OCI-M1 (cell line): ENCODE measurements at places on chromosomes 2 and 18.
A peak's percentile ranks its signal among the peaks of the same experiment; 100 is the strongest.

- DNase-seq = no peak
These were observed 145.4 kb upstream of the SATB2 start for GRCh38 chr2:199602896-199603717.

DNA sequence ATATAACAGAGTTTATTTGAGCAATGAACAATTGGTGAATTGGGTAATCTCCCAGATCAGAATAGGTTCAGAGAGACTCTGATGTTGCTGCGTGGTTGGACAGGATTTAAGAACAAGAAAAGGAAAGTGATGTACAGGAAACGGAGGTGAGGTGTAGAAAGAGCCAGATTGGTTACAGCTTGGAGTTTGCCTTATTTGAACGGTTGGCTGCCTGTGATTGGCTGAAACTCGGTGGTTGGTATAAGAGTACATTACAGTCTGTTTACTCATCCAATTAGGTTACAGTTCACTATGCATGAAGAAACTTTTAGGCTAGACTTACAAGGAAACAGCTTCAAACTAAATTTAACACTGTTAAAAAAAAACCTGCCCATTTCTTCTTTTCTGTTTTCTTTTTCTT lies 68.0 kb upstream of the CABLES1 start:
- DNase-seq = no peak

GRCh38 chr2:221097568-221097915 lies 474.6 kb downstream of the EPHA4 start:
- DNase-seq = no peak

DNA sequence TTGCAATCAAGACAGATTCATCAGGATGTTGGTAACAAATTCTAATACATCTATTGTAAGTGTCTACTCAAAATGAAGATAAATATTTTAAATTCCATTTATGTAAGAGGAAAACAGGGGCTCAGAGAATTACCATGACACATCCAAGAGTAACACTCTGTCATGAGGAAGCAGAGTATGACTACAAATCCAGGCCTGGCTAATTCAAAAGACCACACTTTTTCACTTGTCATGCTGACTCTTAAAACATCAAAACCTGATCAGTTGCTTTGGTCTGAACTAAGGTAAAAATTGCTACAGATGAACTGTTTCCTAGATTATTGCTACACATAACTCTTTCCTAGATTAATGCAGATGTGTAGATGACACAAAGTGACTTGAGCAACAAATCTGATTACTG lies 880.6 kb downstream of the TSN start:
- DNase-seq = no peak

DNA sequence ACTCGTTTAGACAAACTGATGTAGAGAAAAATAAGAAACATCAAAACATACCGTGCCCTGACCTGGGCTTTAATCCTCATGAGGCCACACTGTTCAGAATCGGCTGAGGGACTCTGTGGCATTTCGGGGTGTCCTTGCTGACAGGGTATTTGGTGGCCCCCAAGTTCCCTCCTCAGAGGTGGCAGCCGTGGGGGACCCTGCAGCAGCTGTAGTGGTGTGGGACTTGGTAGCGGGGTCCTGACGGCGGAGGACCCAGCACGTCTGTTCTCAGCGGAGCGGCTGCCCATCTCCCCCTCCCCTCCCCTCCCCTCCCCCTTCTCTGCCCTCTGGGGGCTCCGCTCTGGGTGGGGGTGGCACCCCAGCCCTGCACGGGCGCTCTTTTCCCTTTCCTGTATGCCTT lies 18.4 kb downstream of the KCNG2 start:
- no peak for DNase-seq

- DNase-seq = peak; percentile 83
These were observed 35.0 kb upstream of the PSMD14 start for GRCh38 chr2:161273038-161273760.

GRCh38 chr2:9655441-9656269 lies 24.9 kb upstream of the YWHAQ start:
- no peak for DNase-seq

DNA sequence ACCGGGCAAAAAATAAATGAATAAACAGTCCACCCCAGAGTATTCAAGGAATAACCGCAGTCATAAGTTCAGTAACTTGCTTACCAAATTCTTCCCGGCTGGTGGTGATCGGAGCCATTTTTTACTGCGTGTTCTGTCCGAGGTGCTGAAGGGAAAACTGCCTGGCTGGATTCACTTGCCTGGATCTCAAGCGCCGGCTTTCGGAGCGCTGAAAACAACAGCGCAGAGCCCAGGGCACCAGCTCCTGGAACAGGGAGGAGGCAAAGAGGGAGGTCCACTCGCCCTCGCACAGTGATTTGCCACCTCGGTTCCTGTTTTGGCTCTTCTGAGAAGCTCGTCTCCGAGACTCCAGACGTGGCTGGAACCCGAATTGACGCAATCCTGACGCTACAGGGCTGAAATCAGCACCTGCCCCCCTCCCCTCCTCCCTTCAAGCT lies at the start of gene SYT4:
TSS of gene SYT4 (minus strand) at position 327 of the 437 bp plus-strand sequence. CDS start at position 118, 209 bp downstream.
- peak; percentile 67 for DNase-seq

- DNase-seq = peak; percentile 70
These were observed 54.6 kb downstream of the LANCL1 start for GRCh38 chr2:210421916-210422315.

GRCh38 chr18:62631173-62631572 lies 84.2 kb upstream of the PHLPP1 start:
- no peak for DNase-seq

DNA sequence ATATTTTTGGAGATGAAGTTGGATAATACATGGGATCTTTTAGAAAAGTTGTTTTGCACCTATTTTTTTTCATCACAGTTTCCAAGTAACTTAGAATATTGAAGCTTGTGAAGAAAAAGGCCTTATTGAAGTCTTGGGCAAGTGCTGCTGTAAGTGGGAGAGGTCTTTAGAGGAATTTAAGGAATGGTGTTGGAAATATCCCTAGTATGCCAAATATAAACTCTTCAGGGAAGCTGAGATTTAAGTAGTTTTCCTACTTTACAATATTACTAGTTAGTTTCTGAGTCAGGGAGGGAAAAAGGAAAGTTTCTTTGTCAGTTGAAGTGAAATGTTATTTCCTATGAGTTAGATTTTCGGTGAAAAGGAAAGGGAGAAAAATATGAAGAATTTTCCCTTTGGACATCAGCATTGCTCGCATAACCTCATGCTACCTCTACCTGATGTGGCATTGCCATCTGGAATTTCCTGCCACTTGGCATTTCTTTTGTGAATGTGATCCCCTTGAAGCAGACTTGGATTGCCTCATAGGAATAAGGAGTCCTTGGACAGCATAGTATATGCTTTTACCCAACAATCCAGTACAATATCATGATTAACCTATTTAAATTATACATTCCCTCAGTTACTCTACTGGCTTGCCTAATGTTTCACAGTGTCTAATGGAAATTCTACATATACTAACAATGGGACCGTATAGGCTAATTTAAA lies 12.1 kb downstream of the PLEKHH2 start:
- no peak for DNase-seq

- DNase-seq = peak; percentile 69
These were observed 41.8 kb downstream of the TGFBRAP1 start for GRCh38 chr2:105287692-105288091.

GRCh38 chr18:34729740-34730355 lies 19.8 kb downstream of the DTNA start:
- DNase-seq = peak; percentile 74

DNA sequence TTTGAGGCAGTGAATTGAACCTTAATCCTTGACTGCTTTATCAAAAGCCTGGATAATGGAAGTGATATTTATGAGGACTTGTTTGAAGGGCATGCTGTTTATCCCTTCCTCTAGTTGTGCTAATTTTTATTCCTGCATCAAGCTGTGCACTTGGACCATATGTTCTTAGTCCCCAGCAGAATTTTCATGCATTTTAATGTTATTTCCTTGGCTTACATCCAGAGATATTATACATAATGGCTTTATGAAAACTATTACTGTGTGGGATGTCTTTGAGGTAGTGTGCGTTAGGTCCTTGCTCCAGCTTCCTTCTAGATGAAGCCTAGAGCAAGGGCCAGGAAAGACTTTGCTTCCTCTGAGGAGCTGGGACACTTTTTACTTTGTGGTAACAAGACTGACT lies 378.4 kb downstream of the LPIN1 start:
- no peak for DNase-seq

- DNase-seq = no peak
These were observed 31.5 kb downstream of the LBH start for GRCh38 chr2:30262716-30263309.

GRCh38 chr2:17106418-17106817 lies 411.8 kb downstream of the RAD51AP2 start:
- DNase-seq = no peak

GRCh38 chr18:68840554-68841263 lies 42.8 kb downstream of the CCDC102B start:
- peak; percentile 83 for DNase-seq

- DNase-seq = peak; percentile 16
These were observed 34.4 kb upstream of the PMAIP1 start for GRCh38 chr18:59865241-59865986.

DNA sequence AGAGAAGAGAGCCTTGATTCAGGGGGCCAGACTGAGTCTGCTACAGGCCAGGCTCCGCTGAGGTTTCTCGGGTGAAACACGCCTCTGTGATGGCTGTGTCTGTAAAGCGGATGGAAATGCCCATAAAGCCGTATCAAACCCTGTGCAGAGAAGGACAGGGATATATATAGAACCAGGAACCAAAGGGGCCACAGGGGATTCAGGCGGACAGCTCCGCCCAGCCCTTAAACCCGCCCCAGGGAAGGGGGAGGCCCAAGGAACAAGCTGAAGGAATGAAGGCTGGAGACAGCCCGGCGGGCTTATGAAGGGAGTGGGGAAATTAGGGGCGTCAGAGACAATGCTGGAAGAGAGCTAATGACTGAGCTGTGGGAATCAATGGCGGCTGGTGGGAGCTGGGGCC lies 42.1 kb downstream of the NHEJ1 start:
- DNase-seq = no peak

GRCh38 chr2:12434630-12435098 lies 282.1 kb upstream of the TRIB2 start:
- no peak for DNase-seq

DNA sequence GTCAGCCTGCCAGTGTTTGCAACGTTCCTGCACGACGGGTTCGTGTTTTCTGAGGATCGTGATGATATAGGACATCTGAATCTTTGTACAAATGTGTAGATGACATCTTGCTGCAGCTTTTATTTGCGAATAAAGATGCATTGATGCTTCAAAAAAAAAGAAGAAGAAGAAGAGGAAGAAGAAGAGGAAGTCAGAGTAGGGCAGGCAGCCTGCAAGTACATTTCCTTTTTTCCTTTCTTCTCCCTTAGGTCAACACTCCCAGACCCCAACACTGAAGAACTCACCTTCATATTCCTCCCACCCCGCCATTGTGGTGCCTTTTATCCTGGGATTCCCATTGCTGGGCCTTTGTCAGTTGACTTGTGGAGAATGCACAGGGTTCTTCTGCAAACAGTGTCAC lies 91.5 kb downstream of the FHOD3 start:
- no peak for DNase-seq
